ENCODE measurements at places on chromosomes 7 and 10. TPM values are rescaled to one million over a fixed set of nuclear protein-coding genes. Genes with fewer than 3 reads are reported as not detected.

- no peaks in the 10 kb centered on the region for H3K36me3 ChIP-seq
- no peak overlapping the region for H3K4me3 ChIP-seq
- H3K27me3 ChIP-seq, result no peaks in the 10 kb centered on the region
Measured at GRCh38 chr10:32501906-32502305, 56.0 kb downstream of the CCDC7 start.

DNA sequence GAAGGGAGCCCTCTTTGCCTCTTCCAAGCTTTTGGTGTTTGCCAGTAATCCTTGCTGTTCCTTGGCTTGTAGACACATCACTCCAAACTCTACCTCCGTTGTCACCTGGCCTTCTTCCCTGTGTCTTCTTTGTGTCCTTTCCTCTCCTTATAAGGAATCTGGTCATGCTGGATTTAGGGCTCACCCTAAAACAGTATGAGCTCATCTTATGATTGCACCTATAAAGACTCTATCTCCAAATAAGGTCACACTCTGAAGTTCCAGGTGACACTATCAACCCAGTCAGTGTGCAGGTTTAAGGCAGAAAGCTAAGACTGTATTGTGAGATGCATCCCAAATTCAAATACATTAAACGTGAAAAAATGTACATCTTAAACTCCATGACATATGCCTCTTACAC lies 49.0 kb upstream of the ZRANB1 start:
- no peak overlapping the region for H3K4me3 ChIP-seq
- no peaks in the 10 kb centered on the region for H3K4me1 ChIP-seq
- H3K36me3 ChIP-seq, result no peaks in the 10 kb centered on the region
- H3K27me3 ChIP-seq, result no peaks in the 10 kb centered on the region
- no peak for DNase-seq

DNA sequence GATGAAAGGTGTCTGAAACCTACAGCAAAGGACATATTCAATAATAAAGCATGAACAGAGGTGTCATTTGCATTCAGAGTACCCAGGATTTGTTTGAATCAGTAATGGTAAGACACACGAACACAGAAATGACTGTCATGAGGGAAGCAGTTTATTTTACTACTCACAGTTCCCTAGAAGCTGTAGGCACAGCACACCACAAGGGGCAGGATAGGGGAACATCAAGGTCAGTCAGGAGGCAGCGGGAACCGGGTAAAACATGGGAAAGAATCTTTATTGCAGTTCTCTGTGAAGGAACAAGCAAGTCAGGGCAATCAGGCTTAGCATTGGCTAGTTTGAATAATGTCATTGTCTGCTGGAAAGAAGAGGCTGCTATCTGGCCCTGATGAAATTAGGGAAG lies 70.2 kb upstream of the PDSS1 start:
- no peaks in the 10 kb centered on the region for H3K4me1 ChIP-seq
- no peak overlapping the region for H3K4me3 ChIP-seq
- no peak for DNase-seq
- H3K27me3 ChIP-seq, result peaks cover 8% of the 10 kb centered on the region

- no peak overlapping the region for H3K27ac ChIP-seq
- H3K4me1 ChIP-seq, result no peaks in the 10 kb centered on the region
- H3K27me3 ChIP-seq, result no peaks in the 10 kb centered on the region
- H3K4me3 ChIP-seq, result no peak overlapping the region
- no peaks in the 10 kb centered on the region for H3K36me3 ChIP-seq
- DNase-seq, result no peak
Measured at GRCh38 chr7:122258971-122259370, 45.6 kb downstream of the FEZF1 start.

GRCh38 chr10:121792198-121792597 lies 135.6 kb downstream of the ATE1 start:
- H3K27ac ChIP-seq, result no peak overlapping the region
- no peak for DNase-seq
- H3K4me1 ChIP-seq, result no peaks in the 10 kb centered on the region

GRCh38 chr10:131461093-131461492 lies 149.6 kb upstream of the TCERG1L start:
- H3K36me3 ChIP-seq, result no peaks in the 10 kb centered on the region
- peaks cover 2% of the 10 kb centered on the region for H3K27me3 ChIP-seq

Gene UCN3
- not detected for total RNA-seq

- no peaks in the 10 kb centered on the region for H3K36me3 ChIP-seq
- H3K27ac ChIP-seq, result no peak overlapping the region
- DNase-seq, result no peak
- no peak overlapping the region for H3K4me3 ChIP-seq
- no peaks in the 10 kb centered on the region for H3K4me1 ChIP-seq
Measured at GRCh38 chr7:143458681-143459080, 15.4 kb downstream of the TAS2R60 start.

All from psoas muscle (tissue), 8 donors.